Fibroblast of the aortic adventitia (primary cell): ENCODE measurements at places on chromosomes 7 and 10. TPM values are rescaled to one million over a fixed set of nuclear protein-coding genes. Genes with fewer than 3 reads are reported as not detected.

DNA sequence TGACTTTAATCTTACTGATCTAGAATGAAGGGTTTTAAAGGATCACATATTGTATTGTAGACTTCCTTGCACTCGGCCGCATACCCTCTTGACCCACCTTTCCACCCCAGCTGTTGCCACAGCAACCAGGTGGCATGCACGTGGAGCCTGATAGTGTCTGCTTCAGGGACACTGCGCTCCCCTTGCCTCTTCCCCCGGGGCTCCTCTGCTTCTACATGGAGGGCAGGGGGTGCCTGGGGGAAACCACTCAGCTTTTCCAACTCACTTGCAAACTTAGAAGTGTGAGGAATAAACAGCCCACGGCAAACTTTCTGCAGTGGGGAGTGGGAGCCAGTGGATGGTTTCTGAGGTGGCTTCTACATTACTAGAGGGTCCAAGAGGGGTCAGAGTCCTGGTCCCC lies 458.6 kb downstream of the PLXNA4 start:
- no peak for DNase-seq

- DNase-seq = peak; percentile 69
Observed at GRCh38 chr7:32680259-32681173, 185.2 kb downstream of the AVL9 start.

DNA sequence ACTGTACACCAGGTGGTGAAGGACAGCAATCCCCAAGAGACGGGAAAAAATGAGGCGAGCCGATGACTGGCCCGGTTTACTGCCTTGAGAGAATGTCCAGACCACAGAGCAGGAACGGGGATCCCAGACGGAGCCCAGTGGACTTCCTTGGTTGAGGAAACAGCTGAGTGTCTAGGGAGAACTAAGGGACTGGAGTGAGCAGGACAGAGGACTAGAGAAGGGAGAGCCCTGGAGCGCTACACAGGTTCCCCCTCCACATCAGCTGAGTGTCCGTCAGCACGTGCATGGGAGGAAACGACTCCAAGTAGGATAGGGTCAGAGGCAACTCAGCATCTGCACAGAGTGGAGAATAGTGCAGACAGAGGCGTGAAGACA lies 7.1 kb upstream of the WDR86 start:
- no peak for DNase-seq

GRCh38 chr7:112708236-112708635 lies 82.0 kb downstream of the TMEM168 start:
- DNase-seq = no peak

GRCh38 chr7:75915416-75916156 lies 631 bp downstream of the POR start:
- peak; percentile 30 for DNase-seq

- DNase-seq = no peak
Observed at GRCh38 chr10:117686606-117687005, 144.1 kb downstream of the EMX2 start.

DNA sequence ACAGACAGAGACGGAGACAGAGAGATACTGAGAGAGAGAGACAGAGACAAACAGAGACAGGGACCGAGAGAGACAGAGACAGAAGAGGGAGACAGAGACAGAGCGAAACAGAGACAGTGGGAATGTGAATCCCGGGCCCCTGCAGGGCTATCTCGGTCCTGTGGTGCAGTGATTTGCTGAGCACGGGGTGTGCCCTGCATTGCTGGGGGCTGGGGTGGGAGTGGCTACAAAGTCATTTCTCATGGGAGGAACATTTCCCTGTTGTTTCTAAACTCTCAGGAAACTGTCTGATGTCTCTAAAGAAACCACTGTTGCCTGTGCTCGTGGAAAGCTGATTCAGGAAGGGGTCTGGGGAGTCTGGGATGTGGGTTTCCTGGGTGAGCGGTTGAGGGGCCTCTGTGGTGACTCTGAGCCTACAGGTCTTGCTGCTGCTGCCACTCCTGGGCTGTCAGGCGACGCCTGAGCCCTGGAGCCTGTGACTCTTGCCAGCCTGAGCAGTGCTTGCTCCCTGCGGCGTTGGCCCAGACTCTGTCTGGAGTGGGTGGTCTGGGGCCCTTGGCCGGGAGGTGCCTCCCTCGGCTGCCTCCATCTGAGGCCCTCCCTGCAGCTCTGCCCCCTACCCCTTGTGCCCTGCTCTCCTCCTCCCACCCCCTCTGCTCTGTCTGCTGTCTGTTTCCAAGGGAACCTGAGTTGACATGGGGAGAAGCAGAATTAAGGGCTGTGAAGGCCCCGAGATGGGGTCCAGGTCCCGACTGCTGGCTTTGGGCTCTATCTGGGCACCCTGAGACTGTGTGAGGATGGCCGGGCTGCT lies 292.0 kb downstream of the WDR37 start:
- no peak for DNase-seq

DNA sequence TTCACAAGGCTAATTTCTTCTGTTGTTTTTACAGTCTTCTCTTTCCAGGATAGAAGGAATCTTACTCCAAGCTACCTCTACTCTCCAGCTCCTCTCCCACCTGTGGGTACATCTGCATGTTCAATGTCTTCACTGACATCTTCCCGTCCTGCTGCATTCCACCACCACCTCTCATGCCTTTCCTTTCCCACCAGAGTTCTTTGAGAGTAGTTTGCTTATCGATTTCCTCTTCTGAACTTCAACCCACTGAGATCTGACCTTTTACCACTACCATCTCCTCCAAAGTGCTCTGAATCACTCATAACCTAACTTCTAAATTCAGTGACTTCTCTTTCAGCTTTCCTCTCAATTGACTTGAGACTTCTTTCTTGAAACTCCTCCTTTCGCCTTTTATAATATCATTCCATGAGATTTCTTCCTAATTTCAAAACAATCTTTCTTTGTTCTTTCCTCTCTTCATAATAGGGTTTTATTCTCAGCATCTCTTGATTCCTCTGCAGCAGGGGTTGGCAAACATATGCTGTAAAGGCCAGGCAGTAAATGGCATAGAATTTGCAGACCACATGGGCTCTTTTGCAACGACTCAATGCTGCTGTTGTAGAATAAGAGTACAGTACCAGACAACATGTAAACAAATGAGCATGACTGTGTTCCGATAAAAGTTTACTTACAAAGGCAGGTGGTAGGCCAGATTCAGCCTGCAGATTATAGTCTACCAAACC lies 22.1 kb downstream of the ACSL5 start:
- DNase-seq = no peak

GRCh38 chr10:117417196-117417595 lies 42.0 kb upstream of the PDZD8 start:
- DNase-seq = no peak

- DNase-seq = no peak
Observed at GRCh38 chr7:107838816-107839565, 36.0 kb upstream of the SLC26A3 start.

- no peak for DNase-seq
Observed at GRCh38 chr7:79436378-79436777, 17.1 kb downstream of the MAGI2 start.

GRCh38 chr7:34333184-34333583 lies 324.8 kb upstream of the NPSR1 start:
- DNase-seq = no peak

- DNase-seq = no peak
Observed at GRCh38 chr10:74418285-74418872, 267.4 kb downstream of the ADK start.

GRCh38 chr10:17470246-17470645 lies 15.9 kb upstream of the ST8SIA6 start:
- DNase-seq = no peak

- DNase-seq = peak; percentile 86
Observed at GRCh38 chr10:95864906-95865813, 42.6 kb upstream of the CC2D2B start.

DNA sequence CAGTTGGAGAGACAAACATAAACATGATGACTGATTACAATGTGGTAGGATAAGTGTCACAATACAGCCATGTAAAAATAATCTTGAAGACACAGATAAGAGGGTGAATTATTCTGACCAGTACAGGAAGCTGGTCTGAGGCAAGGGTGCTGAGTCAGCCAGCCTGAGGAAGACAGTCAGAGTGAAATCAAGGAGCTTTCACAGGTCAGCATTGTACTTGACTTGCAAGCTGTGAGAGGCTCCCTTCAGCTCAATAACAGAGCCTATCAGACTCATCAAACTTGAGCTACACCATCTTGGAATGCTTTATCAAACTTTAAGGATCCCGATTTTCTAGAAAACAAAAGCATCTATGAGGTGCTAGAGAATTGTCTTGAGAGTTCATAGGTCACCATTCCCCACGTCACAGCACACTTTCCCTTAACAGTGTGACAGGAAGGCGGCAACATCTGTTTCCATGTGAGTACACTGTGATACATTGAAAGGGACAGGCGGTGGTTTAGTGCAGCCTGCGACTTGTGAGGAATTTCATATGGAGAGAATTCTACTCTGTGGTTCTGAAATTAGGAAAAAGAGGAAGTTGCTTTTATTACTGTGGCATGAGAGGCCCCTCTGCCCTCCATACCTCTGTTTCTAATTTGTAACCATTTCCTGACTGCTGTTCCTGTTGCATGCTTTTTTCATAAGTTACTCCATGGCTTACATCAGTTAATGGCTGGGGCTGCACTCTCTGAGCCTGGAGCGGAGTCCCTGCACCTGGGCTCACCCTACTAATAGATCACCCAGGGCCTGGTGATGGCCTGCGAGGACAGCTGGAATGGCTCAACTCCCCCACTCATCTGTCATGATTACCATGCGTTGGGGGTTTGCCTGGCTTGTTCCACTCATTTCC lies 417.1 kb downstream of the SUGCT start:
- peak; percentile 74 for DNase-seq

DNA sequence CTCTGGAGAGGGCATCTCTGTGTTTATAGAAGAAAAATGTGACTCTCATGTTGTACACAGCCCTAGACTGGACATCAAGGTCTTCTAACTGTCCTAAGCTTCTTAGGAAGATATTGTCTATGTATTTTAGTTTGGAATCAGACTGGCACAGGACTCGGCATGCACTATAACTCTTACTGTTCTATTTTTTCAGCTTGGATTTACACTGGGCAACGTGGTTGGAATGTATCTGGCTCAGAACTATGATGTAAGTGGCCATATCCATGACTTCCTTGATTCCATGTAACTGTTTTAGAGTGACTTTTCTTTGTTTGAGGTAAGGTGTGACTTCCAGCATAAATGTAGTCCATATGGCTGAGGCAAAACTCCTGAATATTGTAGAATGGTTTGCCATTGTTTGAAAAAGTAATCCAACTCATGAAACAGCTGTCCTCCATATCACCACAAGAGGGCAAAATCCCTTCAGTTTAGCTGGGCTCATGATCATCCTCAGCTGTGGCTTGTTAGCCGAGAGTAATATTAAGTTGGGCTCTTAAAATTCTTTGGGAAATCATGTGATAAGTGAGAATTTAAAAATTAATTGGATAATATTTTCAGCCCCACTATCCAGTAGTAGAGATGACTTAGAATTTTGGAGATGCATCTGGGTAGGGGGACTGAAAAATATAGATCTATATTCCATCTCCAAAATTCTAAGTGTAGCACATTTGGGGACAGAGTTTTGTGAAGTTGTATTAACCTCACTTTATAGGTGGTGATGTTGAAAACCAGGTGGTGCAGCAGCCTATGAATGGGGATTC lies 10.4 kb downstream of the STMP1 start:
- peak; percentile 85 for DNase-seq

DNA sequence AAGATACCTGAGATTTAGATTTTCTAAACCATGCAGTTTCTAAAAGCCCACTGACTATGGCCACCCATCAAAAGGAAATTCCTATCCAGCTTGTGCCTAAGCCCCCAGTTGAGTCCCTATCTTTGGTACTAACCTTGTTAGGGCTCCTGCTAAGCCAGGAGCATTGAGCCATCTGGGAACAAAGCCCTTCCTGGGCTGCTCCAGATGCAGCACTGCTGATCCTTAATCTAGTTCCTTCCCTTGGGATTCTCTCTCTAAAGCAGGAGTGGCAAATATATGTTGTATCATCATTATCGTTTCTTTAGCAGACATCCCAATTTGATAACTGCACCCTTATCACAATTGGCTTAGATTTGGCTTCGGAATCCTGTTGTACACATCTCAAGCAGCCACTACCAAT lies 24.7 kb upstream of the PDLIM1 start:
- DNase-seq = no peak

DNA sequence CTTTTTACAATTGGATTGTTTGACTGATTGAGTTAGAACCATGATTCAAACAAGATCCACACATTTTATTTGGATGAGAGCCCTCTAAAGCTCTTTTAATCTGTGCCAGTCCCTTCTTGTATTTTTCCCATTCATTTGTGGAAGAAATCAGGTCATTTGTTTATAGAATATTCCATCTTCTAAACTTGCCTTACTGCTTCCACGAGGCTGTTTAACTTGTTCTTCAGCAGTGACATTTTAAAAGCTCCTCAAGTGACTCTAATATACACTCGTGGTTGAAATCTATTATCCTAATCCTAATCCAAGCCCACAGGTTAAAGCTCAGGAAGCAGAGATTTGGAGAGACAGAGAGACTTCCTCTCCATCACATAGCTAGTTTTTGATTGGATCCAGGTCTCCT lies 155.4 kb upstream of the SVIL start:
- no peak for DNase-seq

DNA sequence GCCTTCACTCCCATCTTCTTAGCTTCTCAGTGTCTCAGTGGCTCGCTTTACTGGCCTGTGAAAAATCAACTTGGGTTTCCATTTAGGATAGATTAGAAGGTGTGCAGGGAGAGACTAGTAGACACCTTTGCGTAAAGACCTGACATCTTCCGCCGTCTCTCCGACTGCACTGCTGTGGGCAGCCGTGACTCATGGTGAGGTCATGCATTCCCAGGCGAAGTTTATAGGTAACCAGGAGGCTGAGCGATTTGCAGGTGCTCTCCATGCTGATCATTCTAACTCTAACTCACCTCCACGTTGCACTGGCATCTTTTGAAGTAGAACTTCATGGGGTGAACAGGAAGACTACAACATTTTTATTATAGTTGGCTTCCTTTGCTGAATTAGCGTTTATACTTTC lies 68.0 kb upstream of the ZNF438 start:
- no peak for DNase-seq

Gene PNLIP
- not detected in 2 replicates for total RNA-seq

Gene TPST1
- total RNA-seq = 59.7 and 73.6 TPM in 2 replicates

Gene LIPJ
- 0.09 TPM in 1 of 2 replicates, not detected in the other for total RNA-seq

Gene FANK1
- 2.3 and 20.4 TPM in 2 replicates for total RNA-seq

Gene ZNF488
- 0.18 and 0.41 TPM in 2 replicates for total RNA-seq

Gene PLEKHS1
- not detected in 2 replicates for total RNA-seq

Gene ABCC2
- 0.98 and 1.4 TPM in 2 replicates for total RNA-seq

Gene CPA4
- 7.7 and 29.6 TPM in 2 replicates for total RNA-seq

Gene PPRC1
- total RNA-seq = 14.3 and 22.8 TPM in 2 replicates

Gene EPHB4
- total RNA-seq = 24.9 and 37.9 TPM in 2 replicates

Gene JAKMIP3
- total RNA-seq = 0.09 and 1.1 TPM in 2 replicates
